GM12864 (cell line): ENCODE measurements at places on chromosomes 6 and 20.

- no peak for DNase-seq
Measured at GRCh38 chr20:63372971-63373885, 12.1 kb upstream of the CHRNA4 start.

GRCh38 chr20:46100988-46101387 lies 11.2 kb upstream of the NCOA5 start:
- DNase-seq, result no peak

DNA sequence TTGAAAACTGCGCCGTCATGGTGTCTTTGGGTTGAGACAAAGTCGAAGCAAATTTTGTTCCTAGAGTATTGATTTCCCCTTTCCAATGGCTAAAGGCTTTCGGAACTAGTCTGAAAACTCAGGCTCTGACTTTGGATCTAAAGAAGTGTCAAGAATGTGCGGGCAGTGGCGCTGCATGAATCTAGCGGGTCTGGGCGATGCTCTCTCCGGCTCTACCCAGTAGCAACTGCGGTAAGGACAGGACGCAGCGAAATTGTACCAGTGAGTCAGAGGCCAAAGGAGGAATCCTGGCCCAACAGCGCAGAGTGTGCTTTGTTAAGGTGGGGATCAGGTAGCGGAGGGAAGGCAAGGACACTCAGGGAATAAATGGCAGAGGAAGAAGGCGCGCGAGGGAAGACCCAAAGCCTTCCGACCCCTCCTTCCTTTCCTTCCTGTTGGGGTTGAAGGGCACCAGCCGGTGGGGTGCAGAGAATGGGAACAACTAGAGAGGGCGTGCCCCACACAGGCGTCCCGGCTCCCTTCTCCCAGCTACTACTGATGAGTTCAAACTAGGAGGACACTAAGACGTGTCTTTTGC lies 32.1 kb downstream of the HLA-F start:
- no peak for DNase-seq

DNA sequence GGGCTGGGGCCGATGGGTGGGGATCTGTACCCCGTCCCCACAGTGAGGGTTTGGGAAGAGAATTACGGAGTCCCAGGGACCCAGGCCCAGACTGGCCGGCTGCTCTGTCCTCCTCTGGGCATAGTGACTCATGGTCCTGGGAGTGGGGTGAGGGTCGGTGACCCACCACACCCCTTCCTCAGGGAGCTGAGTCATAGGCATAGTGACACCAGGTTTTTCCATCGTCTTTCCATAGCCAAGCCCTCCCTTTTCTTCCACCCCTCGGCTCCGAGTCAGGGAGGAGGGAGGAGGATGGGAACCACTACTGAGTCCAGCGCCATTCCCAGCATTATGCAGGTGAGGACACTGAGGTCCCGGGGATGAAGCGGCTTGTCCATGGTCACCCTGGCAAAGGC lies 8.9 kb downstream of the CYP21A2 start:
- DNase-seq, result no peak
